ENCODE measurements at places on chromosomes 5 and 9.

- DNase-seq = no peak
Measured at GRCh38 chr5:39816156-39816845, 391.5 kb upstream of the DAB2 start.

DNA sequence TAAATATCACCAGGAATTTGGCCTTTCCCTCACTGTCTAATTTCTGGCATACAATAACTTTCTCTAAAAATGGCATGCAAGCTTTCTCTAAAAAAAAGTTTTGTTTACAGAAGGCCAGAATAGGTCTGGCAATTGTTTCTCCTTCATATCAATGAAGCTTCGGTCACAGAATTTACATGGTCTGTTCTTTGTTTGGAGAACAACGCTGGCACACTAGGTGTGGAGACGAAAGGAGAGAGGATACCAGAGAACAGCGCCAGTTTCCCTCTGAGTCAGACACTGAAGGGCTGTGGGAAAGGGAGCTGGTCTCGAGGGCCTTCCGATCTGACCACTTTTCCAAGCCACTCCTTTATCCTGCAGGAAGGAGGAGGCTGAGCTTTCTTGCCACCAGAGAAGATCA lies 60.1 kb upstream of the ITGA1 start:
- no peak for DNase-seq

- DNase-seq = no peak
Measured at GRCh38 chr9:8284884-8285283, 485.3 kb upstream of the DMAC1 start.

DNA sequence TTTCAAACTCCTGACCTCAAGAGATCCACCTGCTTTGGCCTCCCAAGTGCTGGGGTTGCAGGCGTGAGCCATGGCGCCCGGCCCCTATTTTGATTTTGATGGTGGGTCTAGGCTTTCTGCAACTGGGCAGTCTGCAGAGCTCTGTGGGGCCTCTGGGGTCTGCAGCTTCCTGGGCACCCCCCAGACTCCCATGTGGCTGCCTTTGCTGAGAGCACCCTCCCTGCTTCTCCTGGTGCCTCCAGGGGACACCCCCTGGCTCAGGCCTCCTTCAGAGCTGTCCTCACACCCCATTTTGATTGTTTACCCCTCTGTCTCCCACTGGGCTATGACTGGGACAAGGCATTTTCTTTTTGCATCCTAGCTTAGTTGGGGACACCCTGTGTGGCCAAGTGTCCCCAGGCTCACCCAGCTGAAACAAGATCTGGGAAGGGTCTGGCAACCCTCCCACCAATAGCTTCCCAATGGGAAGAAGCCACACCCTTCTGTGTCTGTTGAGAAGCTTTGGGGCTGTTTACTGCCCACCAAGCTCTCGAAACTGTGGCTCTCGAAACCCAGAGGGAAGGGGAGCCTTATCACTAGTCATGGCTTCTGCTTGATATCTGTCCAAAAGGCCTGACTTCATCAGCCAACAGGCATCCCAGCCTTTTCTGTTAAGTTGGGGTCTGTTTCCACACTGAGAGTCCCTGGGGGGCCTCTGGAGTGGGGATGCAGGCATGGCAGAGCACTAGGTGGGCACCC lies 204.4 kb upstream of the IER5L start:
- DNase-seq = no peak

- no peak for DNase-seq
Measured at GRCh38 chr5:147169399-147169798, 65.4 kb upstream of the STK32A start.

DNA sequence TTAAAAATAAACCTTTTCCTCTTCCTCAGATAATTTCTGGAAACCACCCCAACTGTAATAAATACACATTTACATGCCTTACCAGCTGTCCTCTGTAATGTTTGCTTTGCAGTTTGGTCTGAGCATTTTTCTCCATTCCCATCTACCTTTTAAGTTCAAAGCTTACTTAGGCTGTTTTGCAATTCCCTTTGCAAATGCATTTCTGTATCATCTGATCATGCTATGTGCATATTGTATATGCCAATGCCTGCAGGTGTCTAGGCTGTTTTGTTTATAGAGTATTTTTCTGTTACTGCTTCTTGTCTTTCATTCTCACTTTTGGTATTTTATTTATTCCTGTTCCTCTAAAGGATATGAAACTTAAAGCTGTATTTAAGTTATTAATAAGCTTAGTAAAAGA lies 86.3 kb downstream of the SLC44A1 start:
- no peak for DNase-seq

GRCh38 chr9:22623236-22623635 lies 176.6 kb downstream of the DMRTA1 start:
- no peak for DNase-seq

GRCh38 chr5:168528521-168529373 lies at the start of gene FBLL1:
Gene FBLL1, plus strand, starts transcription at chr5:168529305. Its CDS starts 200 bp downstream, at chr5:168529505.
- no peak for DNase-seq

DNA sequence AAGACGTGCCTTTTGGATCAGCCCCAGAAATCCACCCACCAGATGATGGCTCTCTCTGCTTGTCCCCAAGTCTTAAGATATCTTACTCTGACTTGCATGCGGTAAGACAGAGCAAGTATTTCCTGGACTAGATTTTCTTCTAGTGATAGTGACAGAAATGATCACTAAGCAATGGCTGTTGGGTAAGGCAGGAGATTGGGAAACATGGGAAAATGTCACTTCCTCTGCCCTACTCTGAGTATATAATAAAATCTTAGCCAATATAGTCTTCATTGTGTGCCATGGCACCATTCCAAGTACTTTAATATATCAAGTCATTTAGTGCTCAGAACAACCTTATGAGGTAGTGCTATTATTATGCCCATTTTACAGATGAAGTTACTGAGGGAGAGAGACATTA lies 31.0 kb upstream of the GNA14 start:
- no peak for DNase-seq

DNA sequence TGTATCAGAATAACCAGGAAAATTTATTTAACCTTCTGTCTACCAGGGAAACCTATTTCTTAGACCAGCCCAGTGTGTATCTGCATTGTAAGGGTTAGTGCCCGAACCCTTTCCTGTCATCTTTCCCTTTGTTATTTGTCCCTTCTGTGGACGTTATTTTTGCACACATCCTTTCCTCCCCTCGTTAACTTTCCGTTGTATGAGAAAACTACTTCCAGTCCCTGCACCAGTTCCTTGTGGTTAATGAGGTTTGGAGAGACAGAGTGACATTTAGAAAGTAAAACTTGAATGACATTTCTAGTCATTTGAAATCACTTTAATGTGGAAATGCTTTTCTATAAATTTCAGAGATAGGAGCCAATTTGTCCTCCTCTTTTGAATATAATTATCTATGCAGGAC lies 4.3 kb upstream of the IFNB1 start:
- DNase-seq = no peak

DNA sequence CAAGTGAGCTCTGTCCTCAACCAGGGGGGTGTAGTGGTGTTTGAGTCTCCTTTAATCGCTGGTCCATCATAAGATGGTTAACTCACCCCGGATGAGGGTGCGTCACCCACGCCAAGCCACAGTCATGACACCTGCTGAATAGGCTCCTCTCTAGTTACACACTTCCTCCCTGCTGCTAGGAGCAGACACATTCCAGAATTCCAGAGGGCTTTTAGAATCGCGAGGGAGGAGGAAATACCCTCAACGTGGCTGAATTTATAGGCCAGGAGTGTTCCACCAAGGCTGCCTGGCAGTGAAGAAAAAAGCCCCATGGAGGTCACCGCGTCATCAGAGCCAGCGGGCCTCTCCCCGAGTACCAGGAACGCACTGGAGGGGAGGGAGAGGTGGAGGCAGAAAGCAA lies 5.1 kb downstream of the GLRX start:
- DNase-seq = no peak

GRCh38 chr9:14433351-14434157 lies 119.6 kb upstream of the NFIB start:
- DNase-seq = no peak

DNA sequence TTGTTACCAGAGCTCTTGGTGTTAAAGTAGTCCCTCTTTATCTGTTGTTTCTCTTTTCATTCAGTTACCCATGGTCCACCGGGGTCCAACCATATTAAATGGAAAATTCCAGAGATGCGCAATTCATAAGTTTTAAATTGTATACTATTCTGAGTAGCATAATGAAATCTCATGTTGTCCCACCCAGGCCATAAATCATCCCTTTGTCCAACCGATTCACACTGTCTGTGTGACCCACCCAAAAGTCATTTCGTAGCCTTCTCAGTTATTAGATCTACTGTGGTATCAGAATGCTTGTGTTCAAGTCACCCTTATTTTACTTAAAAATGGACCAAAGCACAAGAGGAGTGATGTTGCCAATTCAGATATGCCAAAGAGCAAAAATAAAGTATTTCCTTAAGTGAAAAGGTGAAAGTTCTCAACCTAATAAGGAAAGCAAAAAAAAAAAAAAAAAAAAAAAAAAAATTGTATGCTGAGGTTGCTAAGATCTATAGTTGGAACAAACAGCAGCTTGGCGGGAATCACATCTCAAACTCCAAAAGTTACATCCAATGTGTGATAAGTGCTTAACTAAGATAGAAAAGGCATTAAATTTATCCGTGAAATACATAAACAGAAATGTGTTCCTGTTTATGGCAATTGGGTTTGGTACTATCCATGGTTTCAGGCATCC lies 106.8 kb upstream of the GPBP1 start:
- no peak for DNase-seq

GRCh38 chr5:113846941-113847340 lies 333.4 kb downstream of the YTHDC2 start:
- no peak for DNase-seq

DNA sequence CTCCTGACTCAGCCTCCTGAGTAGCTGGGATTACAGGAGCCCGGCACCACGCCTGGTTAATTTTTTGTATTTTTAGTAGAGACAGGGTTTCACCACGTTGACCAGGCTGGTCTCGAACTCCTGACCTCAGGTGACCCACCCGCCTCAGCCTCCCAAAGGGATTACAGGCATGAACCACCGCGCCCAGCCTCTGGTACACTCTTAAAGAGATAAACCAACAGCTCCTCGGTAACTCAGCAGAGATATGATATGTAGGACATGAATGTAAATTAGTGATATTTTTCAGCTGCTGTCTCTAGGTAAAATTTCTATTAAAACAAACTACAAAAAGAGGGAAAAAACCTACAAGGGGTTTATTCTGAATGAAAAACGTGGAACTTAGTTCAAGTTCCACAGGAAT lies 42.8 kb upstream of the HK3 start:
- DNase-seq = no peak

- peak; percentile 60 for DNase-seq
Measured at GRCh38 chr5:137660349-137660817, 75.5 kb downstream of the KLHL3 start.

GRCh38 chr5:93589152-93589828 lies 6.3 kb downstream of the NR2F1 start:
- no peak for DNase-seq

DNA sequence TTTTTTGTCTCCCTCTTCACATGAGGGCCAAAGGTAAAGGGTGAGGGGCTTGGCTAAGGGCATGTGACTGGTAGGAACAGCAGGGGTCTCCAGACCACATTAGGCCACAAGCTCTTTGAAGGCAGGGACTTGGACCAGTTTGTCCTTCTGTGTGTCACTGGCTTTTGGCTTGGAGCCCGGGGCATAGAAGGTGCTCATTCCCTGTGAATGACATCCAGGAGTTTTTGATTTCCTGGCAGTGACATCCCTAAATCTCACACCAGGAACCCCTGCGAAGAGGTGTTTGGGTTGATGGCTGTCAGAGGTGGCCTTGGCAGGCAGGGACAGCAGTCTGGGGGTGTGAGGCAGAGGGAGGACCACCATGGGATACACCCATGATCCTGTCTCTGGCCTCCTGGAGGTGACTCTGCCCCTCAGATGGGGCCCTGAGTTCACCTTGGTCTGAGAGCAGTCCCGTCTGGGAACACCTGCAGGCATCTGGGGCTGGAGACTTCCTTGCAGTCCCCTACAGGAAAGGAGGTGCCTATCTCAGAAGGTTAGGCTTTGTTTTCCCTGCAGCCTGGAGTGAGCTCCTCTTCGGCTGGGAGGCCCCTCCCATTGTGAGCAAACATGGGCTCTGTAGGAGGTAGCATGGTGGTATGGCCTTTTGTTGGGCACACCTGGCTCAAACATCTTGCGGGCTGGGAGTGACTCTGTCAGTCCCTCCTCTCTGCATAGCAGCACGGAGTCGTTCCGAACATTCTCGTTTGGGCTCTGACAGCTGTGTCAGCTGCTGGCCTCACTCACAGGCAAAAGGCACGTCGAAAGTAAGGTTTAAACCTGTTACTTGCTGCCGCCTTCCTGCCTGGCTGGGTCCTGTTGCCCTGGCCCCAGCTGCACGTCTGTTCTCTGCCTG lies 38.6 kb upstream of the PITX1 start:
- peak; percentile 6 for DNase-seq

- DNase-seq = no peak
Measured at GRCh38 chr9:20125727-20126126, 336.9 kb upstream of the SLC24A2 start.

GRCh38 chr5:6632324-6632887 lies 438 bp downstream of the NSUN2 start:
- no peak for DNase-seq

- no peak for DNase-seq
Measured at GRCh38 chr5:39064450-39064849, 9.7 kb downstream of the RICTOR start.

GRCh38 chr9:88835772-88836171 lies 155.5 kb upstream of the S1PR3 start:
- DNase-seq = no peak
